ENCODE measurements at places on chromosomes 7 and 10. TPM values are rescaled to one million over a fixed set of nuclear protein-coding genes. Genes with fewer than 3 reads are reported as not detected.

The HELLS gene
- total RNA-seq: 181 TPM

The CALU gene
- 161 TPM for total RNA-seq

The AFAP1L2 gene
- not detected for total RNA-seq

The NEUROD6 gene
- not detected for total RNA-seq

The HABP2 gene
- not detected for total RNA-seq

DNA sequence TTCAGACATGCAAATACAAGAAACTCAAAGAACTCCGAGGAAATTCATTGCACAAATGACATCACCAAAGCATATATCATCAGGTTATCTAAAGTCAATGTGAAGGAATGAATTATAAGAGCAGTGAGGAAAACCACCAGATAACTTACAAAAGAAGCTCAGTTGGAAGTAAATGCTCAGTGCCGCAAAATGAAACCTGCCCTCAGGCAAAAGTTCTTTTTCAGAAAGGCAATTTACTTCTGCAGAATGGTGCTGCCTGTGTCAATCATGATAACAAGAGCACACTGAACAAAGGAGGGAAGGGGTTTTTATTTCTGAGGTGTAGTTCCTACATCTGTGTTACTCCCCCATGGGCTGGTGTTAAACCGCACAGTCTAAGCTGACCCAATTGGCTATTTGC, 550.6 kb upstream of the SEMA3D start:
- H3K36me3 ChIP-seq: no peaks in the 10 kb centered on the region
- no peak for DNase-seq

- no peak overlapping the region for H3K27ac ChIP-seq
- H3K27me3 ChIP-seq: no peaks in the 10 kb centered on the region
- no peak for DNase-seq
- no peak overlapping the region for H3K4me3 ChIP-seq
- H3K36me3 ChIP-seq: no peaks in the 10 kb centered on the region
These were observed 199.6 kb downstream of the HERPUD2 start for GRCh38 chr7:35495377-35495776.

GRCh38 chr7:49707891-49708290, 65.5 kb upstream of the VWC2 start:
- no peaks in the 10 kb centered on the region for H3K27me3 ChIP-seq
- no peaks in the 10 kb centered on the region for H3K36me3 ChIP-seq
- no peak overlapping the region for H3K27ac ChIP-seq
- DNase-seq: no peak
- no peaks in the 10 kb centered on the region for H3K4me1 ChIP-seq

DNA sequence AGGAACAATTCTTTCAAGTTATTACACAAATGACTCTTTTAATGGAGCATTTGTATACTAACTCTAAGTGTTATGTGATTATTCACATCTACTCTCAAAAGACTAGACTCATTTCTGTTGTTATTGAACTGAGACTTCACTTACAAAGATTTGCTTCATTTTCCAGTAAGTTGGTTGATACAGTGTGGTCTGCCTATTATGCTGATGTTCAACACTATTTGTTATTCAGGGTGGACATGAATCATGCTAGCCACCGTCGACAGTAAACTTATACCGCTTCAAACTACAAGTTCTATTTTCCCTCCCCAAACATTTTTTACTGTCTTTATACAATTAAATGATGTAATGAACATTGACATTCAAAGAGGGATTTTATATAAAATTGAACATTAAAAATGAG, 84.5 kb downstream of the PRKG1 start:
- no peak overlapping the region for H3K4me3 ChIP-seq
- no peaks in the 10 kb centered on the region for H3K4me1 ChIP-seq
- no peak for DNase-seq
- H3K27ac ChIP-seq: no peak overlapping the region

- H3K4me3 ChIP-seq: peak within 1 kb of the TSS; percentile 90
- no peaks in the 10 kb centered on the region for H3K36me3 ChIP-seq
- H3K27me3 ChIP-seq: no peaks in the 10 kb centered on the region
- H3K27ac ChIP-seq: peak within 1 kb of the TSS; percentile 92
These were observed at the start of gene STAMBPL1 for GRCh38 chr10:88879534-88880281. TSS of gene STAMBPL1 (plus strand) at chr10:88880245. CDS start at chr10:88901709, 21,464 bp downstream.

- H3K36me3 ChIP-seq: no peaks in the 10 kb centered on the region
- no peak overlapping the region for H3K4me3 ChIP-seq
- no peaks in the 10 kb centered on the region for H3K4me1 ChIP-seq
- H3K27ac ChIP-seq: no peak overlapping the region
- no peaks in the 10 kb centered on the region for H3K27me3 ChIP-seq
These were observed 83.2 kb upstream of the JAZF1 start for GRCh38 chr7:28263622-28264271.

DNA sequence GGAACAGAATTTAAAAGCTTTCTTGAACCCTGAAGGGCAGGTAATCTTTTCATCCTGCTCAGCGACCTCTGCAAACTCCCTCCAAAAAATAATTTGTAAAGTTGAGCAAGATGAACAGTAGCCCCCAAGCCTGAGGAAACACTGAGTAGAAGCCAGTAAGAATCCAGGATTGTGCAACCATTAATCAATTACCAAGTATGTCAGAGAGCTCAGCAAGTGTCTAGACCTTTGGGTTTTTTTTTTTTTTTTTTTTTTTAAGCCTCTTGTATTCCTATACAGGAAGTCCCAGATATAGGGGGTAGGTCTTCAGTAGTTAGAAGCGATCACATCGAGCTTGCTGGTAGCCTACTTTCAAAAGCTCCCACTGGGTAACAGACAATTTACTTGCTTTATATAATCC, 155.2 kb downstream of the DGKI start:
- no peak overlapping the region for H3K27ac ChIP-seq
- H3K27me3 ChIP-seq: no peaks in the 10 kb centered on the region
- no peaks in the 10 kb centered on the region for H3K4me1 ChIP-seq
- H3K36me3 ChIP-seq: no peaks in the 10 kb centered on the region
- no peak overlapping the region for H3K4me3 ChIP-seq
- DNase-seq: no peak
